ENCODE measurements at places on chromosomes 6 and 20.

GRCh38 chr6:134619077-134619476 is 301.2 kb upstream of the SGK1 start:
- DNase-seq = no peak

GRCh38 chr20:840858-841567 is 7.5 kb downstream of the FAM110A start:
- no peak for DNase-seq

DNA sequence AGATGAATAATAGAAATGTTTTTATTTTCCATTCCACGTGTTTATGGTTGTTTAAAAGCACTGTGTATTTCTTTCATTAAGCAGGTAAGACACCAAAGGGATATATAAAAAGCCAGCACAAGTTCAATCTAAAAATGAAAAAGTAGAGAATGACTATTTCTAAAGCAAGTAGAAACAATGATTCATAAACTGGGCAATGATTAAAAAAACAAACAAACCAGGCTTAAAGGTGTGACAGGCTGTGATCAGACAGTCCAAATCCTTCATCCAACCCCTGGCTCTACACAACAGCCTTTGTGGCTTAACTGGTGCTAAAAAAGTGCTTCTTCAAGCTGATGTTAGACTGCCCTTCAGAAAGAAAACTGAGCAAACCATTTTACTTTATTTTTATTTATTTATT is 45.7 kb upstream of the TSHZ2 start:
- DNase-seq = no peak

DNA sequence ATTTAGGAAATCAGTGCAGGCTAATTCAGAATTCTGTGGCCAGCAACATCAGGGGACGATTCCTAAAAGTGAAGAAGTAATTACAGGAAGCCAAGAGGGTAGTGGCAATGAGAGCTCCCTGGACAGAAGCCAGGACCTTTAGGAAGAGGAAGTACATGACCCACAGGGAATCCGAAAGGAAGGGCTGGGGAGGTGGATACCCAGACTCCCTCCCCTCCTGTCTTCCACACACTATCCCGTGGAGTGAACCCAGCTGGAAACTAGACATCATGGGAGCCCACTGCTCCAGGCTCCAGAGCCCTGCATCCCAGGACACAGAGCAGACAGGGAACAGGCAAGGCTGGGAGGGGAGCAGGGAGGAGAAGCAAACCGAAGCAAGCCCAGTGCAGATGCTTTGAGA is 83.0 kb downstream of the SNX5 start:
- no peak for DNase-seq

Data from NCI-H1694 treated with DMSO at 0.1 percent for 48 hours (cell line).